H1 (cell line): ENCODE measurements at places on chromosomes 3 and 15.

GRCh38 chr3:52518723-52519444 lies 14.8 kb downstream of the NT5DC2 start:
- DNase-seq: peak; percentile 84

DNA sequence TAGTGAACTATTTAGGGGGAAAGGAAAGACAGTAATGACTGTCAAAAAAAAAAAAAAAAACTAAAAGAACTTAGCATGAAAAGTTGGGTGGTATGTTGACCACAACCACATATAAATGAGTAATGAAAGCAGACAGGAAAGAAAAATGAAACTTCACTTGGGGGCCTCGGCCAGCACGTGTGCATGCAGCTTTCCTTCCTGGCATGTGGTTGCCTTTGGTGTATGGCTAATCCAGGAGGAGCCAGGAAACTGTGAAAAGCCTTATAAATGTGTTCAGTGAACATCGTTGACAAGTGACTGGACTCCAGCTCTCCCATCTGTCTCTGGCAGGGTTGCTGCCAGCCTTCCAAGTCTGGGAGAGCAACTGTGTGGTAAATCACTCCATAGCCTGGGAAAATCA lies 195.1 kb downstream of the DTWD1 start:
- DNase-seq: no peak

DNA sequence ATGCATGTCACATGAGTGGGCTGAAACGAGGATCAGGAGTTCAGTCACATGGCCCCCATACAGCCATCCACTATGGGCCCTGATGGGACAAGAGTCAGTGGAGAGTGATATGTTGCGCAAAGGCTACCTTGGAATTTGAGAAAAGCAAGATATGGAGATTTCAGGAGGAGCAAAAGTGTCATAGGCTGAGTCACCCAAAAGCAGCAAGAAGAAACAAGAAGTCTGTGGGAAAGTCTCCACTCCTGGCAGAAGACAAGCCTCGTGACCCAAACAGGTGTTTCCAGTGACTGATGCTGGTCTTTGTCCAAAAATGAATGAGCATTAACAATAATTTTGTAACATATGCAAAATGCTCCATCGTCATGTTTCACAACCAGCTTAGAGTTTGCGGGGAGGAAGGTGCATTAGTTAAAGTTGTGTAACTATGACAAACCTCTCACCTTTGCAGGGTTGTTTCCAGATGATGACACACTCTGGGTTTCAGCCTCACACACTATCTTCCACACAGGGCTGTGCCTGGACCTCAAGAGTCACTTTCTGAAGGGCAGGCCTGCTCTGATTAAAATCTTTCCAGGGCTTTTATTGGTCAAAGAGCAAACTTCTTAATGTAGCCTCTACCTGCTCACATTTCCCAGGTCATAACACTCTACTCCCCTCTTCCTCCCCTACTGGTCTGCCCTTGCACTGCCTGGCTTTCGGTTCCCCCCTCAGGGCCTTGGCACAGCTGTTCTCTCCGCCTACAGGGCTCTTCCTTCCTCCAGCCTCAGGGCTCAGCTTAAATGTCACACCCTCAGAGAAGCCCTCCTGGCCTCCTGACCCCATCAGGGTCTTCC lies 3.9 kb upstream of the DNASE1L3 start:
- DNase-seq: no peak

- DNase-seq: no peak
Measured at GRCh38 chr3:177852001-177852807, 654.9 kb upstream of the TBL1XR1 start.

DNA sequence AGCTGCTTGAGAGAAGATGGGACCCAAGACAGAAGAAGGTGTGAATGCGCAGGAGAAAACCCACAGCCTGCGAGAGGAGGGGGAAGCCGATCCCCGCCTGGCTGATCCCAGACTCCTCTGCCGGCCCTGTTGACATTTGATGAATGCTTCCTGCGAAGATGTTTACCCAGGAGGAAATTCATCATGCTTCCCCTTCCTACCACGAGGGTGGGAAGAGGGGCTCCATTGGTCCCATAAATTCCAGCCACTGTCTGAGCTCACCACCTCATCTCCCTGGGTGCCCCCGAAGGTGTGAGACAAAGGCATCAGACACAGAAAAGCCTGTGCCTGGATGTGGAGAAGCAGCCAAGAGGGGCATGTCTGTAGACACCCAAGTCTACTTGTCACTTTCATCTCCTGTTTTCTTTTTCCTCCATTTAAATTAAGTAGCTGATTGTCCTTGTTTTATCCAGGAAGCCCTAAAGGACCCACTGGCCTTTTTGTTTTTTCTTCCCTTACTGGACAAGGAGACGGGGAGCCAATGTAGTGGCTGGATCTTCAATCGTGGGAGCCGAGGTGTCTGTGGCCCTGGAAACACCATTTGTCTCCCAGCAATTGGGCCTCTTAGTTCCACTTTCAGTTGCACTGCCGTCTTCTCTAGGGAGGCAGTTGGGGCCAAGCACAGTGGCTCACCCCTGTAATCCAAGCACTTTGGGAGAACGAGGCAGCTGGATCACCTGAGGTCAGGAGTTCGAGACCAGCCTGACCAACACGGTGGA lies 95.3 kb upstream of the HES1 start:
- no peak for DNase-seq

DNA sequence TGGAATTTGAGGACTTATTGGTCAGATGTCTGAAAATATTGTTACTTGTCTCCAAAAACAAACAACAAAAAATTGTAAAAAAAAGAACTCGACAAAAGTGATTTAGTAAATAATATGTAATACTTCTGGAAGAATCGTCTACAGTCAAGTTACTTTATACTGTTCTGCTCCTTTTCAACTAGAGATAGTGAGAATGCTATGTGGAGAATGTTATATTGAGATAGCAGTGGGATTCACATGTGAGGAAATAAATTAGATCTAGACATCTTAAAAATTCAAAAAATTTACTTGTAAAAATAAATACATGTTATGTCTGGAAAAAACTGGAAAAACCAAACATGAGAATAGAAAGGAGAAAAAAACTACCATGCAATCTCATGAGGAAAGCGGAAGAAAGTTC lies 64.9 kb downstream of the SGO1 start:
- DNase-seq: no peak

DNA sequence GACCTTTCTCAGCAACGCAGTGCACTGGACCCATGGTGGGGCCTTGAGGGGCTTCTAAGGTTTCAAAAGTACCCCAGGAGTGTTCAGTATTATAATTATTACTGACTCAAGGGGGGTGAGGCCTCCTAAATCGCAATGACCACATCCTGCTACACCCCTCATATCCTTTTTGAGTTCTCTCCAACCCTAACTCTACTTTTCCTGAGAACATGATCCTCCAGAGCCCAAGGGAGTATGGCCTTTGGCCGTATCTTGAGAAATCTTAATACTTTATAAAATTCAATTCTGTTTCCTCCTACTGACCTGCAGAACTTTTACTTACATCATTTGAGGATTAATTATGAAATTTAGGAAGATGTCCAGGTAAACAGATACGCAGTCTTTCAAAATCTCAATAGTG lies 30.4 kb upstream of the RARRES1 start:
- DNase-seq: no peak

- DNase-seq: no peak
Measured at GRCh38 chr3:192422997-192423342, 304.4 kb downstream of the FGF12 start.

- DNase-seq: no peak
Measured at GRCh38 chr15:85097250-85097649, 115.6 kb downstream of the PDE8A start.

- peak; percentile 89 for DNase-seq
Measured at GRCh38 chr3:53375019-53375418, 27.7 kb upstream of the DCP1A start.

DNA sequence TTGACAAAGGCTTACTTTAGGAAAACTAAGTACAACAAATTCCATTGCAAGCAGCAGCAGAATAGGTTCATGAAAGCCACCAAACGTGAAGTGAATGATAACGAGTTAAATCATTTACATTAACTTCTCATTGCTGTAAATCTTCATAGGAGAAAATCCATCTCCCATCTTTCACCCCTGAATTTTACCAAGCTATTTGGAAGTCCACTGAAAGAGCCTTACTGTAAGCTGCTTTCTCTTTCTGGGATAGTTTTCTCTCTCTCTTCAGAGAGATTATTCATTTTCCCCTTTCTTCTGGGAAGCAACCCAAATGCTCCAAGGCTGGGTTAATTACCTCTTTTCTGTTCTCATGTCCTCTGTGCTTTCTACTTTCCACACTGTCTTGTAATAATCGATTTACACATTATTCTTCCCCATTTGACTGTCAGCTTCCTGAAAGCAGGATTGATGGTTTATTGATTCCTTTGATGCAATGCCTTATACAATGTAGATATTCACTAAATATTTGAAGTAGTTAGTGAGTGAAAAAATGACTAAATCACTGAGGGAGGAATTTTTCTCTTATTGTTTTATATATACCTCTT lies 914.3 kb upstream of the ARPP21 start:
- no peak for DNase-seq

DNA sequence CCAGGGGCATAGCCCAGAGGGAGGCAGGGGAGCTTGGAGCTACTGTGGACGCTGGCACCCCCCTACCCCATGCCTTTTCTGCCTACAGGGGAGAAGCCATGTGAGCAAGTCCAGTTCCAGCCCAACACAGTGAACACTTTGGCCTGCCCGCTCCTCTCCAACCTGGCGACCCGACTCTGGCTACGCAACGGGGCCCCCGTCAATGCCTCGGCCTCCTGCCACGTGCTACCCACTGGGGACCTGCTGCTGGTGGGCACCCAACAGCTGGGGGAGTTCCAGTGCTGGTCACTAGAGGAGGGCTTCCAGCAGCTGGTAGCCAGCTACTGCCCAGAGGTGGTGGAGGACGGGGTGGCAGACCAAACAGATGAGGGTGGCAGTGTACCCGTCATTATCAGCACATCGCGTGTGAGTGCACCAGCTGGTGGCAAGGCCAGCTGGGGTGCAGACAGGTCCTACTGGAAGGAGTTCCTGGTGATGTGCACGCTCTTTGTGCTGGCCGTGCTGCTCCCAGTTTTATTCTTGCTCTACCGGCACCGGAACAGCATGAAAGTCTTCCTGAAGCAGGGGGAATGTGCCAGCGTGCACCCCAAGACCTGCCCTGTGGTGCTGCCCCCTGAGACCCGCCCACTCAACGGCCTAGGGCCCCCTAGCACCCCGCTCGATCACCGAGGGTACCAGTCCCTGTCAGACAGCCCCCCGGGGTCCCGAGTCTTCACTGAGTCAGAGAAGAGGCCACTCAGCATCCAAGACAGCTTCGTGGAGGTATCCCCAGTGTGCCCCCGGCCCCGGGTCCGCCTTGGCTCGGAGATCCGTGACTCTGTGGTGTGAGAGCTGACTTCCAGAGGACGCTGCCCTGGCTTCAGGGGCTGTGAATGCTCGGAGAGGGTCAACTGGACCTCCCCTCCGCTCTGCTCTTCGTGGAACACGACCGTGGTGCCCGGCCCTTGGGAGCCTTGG lies 5.6 kb downstream of the CIB1 start:
- DNase-seq: no peak

DNA sequence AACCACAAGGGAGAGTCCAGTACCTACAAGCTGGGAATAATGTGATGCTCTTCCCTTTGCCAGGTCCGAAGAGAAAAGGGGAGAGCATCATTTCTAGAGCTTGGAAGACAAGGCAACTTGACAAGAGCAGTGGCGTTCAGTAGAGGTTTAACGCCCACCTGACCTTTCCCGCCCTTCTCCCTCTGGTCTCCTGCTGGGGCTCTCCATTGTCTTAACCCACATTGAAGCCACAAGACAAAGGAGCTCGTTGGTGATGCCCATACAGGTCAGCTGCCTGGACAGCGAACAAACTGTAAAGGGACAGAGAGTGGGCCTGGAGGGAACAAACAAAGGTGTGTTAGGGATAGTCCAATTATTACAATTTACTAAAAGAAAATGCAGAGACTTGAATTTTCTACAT lies 13.1 kb upstream of the DUT start:
- DNase-seq: no peak

GRCh38 chr15:71564217-71564616 lies 246.1 kb upstream of the NR2E3 start:
- no peak for DNase-seq

GRCh38 chr3:126982126-126982470 lies 817 bp upstream of the PLXNA1 start:
- DNase-seq: no peak

- DNase-seq: no peak
Measured at GRCh38 chr3:192935441-192935840, 17.8 kb upstream of the MB21D2 start.

DNA sequence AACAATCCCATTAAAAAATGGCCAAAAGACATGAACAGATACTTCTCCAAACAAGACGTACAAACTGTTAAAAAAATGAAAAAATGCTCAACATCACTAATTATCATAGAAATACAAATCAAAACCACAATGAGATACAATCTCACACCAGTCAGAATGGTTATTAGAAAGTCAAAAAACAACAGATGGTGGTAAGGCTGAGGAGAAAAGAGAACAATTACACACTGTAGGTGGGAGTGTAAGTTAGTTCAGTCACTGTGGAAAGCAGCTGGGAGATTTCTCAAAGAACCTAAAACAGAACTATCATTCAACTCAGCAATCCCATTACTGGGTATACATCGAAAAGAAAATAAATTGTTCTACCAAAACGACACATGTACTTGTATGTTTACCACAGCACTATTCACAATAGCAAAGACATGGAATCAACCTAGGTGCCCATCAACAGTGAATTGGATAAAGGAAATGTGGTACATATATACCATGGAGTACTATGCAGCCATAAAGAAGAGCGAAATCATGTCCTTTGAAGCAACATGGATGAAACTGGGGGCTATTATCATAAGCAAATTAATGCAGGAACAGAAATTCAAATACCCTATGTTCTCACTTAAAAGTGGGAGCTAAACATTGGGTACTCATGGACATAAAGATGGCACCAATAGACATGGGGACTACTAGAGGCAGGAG lies 51.5 kb downstream of the MYO1E start:
- no peak for DNase-seq

DNA sequence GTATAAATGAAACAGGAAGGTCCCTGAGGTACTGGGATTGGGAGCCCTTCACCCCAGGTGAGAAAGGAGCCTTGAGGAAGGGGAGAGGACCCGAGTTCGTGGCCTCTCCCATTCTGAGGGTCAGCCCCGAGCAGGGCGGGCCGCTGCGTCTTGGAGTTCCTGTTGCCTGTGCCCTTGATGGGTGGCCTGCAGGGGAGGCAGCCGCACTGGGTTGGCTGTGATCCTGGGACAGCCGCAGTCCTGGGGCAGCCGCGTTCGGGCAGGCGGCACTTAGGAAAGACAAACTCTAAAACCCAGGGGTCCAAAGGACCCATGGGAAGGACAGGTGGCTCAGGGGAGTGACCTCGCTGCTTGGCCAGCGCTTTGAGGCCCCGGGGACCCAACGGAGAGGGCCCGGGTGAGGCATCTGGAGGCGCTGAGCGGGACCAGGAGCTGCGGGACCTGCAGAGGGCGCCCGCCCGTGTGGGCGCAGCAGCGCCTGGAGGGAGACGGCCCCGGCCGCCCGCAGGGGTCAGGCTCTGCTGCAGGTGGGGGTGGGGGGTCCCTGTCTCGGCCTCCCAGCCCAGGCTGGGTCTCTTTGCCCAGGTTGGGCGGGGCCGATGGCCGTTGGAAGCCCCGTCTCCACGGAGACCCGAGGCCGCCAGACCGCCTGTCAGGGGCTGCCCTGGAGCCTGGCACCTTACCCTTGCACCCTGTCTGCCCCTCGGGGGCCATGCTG lies 65.1 kb downstream of the HMCES start:
- peak; percentile 85 for DNase-seq

GRCh38 chr3:58697561-58697960 lies 31.0 kb upstream of the FAM3D start:
- DNase-seq: no peak
